ENCODE measurements at places on chromosomes 2 and 18.
A peak's percentile ranks its signal among the peaks of the same experiment; 100 is the strongest.

DNA sequence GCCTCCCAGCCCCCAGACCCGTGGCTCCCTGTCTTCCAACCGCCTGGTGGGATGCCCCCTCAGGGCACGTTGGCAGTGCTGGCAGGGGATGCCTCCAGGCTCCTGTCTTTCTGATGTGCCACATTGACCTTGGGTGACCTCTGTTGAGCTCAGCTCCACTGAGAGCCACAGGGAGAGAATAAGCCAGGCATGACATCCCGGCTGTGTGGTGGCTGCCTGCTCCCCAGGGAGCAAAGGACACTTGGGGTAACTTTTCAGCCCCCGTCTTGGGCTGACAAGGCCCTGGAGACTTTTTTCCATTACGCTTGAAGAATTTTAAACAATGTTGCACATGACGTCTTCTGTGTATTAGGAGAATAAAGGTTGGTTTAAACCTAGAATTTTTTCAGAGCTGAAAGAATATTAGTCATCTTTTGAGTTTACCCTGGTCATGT, 246.0 kb downstream of the TSN start:
- DNase-seq = no peak

- DNase-seq = no peak
Measured at GRCh38 chr2:24507549-24507948, 16.5 kb downstream of the NCOA1 start.

GRCh38 chr2:238286551-238286950, 1.9 kb downstream of the PER2 start:
- no peak for DNase-seq

GRCh38 chr2:183037553-183038340, 510 bp downstream of the NCKAP1 start:
- DNase-seq = no peak

GRCh38 chr18:78813936-78814710, 165.5 kb upstream of the SALL3 start:
- peak; percentile 37 for DNase-seq

- no peak for DNase-seq
Measured at GRCh38 chr2:113886479-113887008, 3.3 kb upstream of the ACTR3 start.

- no peak for DNase-seq
Measured at GRCh38 chr2:66463206-66463755, 28.4 kb downstream of the MEIS1 start.

DNA sequence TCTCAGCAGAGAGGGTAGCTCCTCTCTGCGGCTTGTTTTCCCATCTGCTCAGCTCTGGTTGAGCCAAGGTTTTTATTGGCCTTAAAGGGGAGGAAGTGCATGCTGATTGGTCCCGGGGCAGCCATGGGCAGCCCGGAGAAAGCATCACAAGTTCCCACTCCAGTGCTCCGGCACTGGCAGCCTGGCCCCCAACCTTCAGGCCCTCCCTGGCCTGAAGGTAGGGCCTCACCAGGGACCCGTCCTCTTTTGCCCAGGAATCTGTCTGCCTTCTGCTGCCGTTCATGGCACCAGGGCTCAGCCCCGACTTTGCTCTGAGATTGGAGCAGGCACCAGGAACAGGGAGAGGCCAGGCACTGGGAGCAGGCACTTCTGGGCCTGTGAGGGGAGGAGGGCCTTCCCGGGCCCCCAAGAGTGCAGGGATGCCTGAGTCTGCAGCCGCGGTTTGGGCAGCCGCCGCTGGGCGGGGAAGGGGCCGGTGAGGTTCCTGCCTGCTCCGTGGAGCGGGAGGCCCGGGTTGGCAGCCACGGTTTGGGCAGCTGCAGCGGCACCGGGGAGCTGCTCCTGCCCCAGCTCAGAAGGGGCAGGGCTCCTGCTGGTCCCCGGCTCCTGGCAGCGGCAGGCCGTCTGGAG, 17.5 kb upstream of the ILKAP start:
- no peak for DNase-seq

GRCh38 chr2:16154501-16155280, 214.3 kb downstream of the MYCN start:
- DNase-seq = no peak

- peak; percentile 35 for DNase-seq
Measured at GRCh38 chr2:37585295-37585908, 86.0 kb downstream of the CDC42EP3 start.

All from NCI-H187 (cell line).